ENCODE measurements at places on chromosomes 4 and X.

- no peak for DNase-seq
These were observed 11.9 kb upstream of the ADD1 start for GRCh38 chr4:2831611-2832308.

DNA sequence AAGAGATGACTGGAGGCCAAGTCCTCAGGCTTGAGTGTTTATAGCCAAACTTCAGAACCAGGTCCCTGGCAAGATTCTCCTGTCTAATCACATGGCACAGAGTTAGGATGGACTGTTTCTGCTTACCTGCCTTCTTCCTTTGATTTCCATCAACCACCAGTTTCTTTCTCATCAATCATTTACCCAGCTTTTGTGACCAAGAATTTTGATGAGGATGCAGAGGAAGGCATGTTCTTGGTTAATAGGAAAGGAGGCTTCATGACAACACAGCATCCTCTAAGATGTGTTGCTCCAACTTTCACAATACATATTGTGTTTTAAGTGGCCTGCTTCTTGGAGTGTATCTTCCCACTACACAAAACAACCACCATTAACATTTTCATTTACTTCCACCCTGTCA, 65.3 kb downstream of the NFKB1 start:
- DNase-seq, result no peak

DNA sequence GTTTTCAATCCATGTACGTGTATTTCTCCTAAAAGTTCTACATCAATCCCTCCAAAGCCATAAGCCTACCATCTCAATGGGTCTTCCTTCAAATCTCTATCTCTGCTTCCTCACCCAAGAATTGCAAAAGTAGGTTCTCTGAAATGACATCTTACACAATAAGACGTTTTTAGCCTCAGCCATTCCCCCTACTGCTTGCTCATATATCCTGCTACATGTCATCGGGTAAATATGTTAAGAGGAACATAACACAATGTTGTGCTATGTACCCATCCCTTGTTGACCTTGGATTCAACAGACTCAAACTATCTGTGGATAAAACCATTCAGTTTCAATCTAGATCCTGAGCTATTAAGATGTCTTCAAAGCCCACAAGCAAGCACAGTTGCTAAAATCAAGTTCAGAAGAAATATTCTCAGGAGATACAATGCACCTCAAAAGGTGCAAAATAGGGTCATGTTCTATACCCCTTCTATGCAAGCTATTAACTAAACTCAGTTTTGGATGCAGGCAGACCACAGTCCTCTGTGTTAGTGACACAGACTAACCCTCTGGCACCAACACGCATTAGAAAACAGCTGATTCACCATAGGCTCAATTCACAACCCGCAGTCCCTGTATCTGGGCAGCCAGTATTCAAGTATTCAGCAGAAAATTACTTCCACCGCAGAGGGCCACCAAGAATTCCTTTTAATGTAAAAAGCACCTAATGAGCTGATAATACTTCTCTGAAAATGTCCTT, 56.8 kb downstream of the CD99L2 start:
- DNase-seq, result no peak

DNA sequence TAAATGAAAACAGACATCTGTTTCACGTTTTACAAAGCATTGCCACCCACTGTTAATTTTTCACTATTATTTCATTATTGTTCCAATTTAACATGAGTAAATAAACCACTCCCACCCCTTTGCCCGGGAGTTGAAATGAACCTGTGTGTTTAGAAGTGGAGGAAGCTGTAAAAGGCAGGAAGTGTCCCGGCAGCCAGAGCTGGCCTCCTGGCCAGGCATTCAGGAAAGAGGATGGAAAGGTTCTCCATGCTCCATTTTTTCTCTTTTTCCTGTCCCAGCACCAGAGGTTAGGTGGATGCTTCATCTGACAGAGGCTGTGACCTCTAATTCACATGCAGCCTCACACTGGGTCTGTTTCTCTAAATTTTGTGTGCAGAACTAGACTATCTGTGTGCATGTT, 55.5 kb upstream of the LNX1 start:
- DNase-seq, result peak; percentile 87

- no peak for DNase-seq
These were observed 86.8 kb upstream of the ETNPPL start for GRCh38 chr4:108849611-108850168.

DNA sequence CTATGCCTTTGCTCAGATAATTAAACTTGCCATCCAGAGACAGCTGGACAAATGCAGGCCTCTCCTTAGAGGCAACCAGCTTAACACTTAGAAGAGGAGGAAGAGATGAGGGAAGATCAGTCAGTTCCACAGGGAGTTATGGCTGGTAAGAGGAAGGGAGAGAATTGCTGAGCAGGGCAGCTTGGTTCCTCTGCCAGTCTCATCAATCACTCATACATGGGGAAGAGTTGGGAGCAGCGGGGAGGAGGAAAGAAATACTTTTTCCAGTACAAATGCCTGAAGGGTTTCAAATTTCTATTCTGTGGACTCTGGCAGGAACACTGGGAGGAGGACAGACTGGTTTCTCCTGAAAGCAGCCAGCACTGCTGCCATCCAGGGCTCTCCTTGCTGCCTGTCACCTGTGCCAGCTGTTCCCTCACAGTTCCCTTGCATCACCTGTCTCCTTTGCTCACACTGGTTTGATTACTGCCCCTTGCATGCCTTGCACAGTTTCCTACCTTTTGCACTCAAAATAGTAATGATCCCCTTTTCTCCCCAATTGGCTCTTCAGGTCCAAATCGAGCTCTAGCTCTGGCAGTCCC, 59.5 kb downstream of the PGRMC2 start:
- no peak for DNase-seq

GRCh38 chrX:39907964-39908661, 189.6 kb downstream of the BCOR start:
- no peak for DNase-seq

DNA sequence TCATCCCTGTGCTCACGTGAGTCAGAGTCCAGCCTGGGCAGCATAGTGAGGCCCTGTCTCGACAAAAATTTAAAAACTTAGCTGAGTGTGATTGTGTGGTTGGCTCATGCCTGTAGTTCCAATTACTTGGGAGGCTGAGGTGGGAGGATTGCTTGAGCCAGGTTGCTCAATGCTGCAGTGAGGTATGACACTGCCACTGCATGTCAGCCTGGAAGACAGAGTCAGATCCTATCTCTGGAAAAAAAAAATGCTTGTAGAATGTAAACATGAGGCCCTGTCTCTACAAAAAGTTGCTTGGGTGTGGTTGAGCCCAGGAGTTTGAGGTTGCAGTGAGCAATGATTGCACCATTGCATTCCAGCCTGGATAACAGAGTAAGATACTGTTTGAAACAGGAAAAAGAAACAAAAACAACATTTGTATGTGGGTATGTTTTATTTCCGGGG, 11.3 kb upstream of the YTHDC1 start:
- no peak for DNase-seq

DNA sequence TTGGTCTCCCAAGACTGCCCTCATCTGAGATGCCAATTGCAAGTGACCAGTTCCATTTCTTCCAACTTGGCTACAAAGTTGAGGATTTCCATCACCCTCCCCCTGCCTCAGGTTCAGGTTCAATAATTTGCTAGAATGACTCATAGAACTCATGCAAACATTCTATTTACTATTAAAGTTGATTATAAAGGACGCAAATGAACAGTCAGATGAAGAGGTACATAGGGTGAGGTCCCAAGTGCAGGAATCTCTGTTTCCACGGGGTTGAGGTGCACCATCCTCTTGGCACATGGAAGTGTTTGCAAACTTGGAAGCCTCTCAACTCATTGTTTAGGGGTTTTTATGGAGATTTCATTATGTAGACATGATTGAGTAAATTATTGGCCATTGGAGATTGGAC, 41.0 kb downstream of the FGFBP1 start:
- DNase-seq, result no peak

GRCh38 chr4:140427106-140427918, at the start of gene CLGN:
TSS of gene CLGN (minus strand) at chr4:140427648. CDS start at chr4:140413078, 14,570 bp downstream.
- peak; percentile 84 for DNase-seq

DNA sequence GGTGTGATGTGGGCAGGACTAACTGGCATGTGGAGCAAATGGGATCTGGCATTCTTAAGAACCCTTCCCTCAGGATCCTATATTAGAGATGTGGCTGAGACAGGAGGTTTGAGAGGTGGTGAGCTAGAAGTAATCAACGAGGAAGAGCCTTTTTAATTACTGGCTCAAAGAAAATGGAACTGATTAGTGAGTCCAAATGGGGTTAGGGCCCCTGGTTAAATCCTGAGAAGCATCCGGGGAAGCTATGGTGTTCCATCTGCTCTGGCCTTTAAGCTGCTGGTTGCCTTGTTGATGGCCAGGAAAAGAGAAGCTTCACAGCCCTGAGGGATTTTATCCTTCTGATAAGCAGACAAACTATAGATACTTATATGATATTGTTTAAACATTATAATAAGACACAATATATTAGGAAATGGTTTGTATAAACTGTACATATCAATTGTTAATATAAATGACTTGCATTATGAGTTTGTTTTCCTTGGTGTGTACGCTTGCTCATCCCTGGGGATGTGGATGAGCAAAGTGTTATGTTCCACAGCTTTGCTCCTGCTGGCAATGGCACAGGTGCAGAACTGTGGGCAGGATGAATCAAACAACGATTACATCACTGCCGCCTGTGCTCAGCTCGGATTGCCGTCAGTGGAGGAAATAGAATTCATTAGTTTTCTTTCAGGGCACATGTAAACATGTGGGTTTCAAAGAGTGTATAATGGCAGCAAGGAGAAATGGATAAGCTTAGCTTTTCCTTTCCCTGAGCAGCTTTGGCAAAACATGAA, 328.6 kb upstream of the ARX start:
- peak; percentile 62 for DNase-seq

DNA sequence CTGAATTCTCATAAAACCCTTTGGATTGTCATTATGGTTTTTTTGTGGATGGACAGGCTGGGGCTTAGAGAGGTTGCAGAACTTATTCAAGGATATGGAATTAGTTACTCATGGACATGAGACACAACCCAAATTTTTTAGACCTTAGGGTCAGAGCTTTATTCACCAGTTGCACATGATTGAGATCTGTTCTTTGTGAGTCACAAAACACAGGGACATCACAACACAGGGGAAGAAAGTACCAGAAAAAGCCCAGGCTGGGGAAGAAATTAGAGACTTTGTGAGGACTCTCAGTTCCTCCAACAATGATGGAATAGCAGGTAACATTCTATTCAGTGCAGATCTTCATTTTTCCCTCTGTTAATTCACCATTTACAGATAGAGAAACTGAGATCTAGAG, 602.4 kb upstream of the CPEB2 start:
- no peak for DNase-seq

DNA sequence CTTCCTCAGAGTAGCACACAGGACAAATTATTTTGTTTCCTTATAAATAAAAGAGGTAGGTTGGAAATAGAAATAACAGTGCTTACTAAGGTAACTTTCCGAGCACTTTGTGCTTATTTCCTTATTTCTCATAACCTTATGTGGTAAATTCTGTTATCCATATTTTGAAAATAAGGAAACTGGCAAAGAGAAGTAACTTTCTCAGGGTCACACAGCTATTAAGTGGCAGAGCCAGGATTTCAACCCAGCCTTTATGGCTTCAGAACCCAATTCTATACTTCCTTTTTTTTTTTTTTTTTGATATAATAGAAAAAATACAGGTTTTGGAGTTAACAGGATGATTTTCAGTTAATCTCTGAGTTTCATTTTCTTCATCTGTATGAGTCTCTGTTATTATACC, 3.3 kb downstream of the UTP3 start:
- DNase-seq, result no peak

- no peak for DNase-seq
These were observed 35.2 kb upstream of the FAM241A start for GRCh38 chr4:112110059-112110425.

- DNase-seq, result no peak
These were observed 25.2 kb upstream of the PTTG2 start for GRCh38 chr4:37935026-37935425.

DNA sequence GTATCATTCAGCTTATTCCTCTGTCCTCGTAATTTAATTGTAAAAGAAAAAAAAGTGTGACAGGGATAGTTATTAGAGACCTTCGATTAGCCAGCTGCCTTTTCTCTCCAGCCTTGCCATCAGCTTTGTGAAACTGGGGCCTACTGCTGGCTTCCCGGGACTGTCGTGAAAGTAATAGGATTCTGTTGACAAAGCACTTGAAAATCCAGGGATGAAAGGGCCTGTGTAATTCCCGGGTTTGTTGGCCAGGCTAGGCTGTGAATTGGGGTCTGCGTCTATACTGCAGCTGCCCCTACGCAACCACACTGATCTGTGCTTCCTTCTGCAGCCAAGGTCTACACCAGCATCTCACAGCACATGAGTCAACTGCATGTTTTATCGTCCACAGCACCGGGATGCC, 120.4 kb upstream of the SCML1 start:
- DNase-seq, result peak; percentile 69

- DNase-seq, result no peak
These were observed 13.0 kb upstream of the FGF5 start for GRCh38 chr4:80253510-80253909.

DNA sequence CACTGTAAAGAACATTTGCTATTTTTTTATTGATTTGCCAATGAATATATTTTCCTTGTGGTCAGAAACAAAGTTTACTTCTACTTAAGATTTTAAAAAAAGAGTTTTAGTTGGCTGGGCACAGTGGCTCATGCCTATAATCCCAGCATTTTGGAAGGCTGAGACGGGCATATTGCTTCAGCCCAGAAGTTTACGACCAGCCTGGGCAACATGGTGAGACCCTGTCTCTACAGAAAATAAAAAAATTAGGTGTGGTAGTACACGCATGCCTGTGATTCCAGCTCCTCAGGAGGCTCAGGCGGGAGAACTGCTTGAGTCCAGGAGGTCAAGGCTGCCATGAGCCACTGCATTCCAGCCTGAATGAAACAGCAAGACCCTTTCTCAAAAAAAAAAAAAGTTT, 36.8 kb downstream of the LRP2BP start:
- no peak for DNase-seq

- DNase-seq, result no peak
These were observed 41.2 kb downstream of the RPS6KA3 start for GRCh38 chrX:20225488-20225833.

DNA sequence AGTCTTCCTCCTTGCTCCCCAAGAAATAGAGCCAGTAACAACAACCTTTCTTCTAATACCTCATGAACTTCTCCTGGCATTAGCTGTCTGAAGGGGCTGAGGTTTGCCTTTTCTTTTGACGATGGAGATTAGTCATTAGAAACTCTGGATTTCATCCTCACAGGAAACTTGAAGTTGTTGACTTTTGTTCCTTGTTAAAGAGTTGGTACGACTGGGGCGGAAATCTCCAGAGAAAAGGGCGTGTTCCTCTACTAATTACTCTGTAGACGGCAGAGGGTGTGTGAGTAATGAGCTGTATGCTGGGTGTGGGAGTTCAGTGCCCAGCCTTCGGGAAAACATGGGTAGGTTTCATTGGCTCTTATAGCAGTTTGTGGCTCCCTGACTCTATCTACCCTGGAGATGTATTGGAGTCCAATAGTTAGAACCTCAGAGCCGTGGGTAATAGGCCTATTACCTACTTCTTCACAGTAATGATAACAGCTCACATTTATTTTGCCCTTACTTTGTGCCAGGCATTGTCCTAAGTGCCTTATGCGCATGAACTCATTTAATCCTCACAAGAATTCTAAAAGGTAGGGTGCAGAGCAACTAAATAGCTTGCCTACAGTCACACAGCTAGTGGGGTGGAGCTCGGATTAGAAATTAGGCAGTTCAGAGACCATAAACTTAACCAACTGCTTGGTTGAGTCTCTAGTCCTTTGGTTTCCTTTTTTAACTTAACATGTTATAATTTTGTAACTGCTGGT, 23.4 kb downstream of the TMEM164 start:
- peak; percentile 36 for DNase-seq

GRCh38 chrX:13990126-13990800, 39.4 kb downstream of the GEMIN8 start:
- DNase-seq, result no peak
